ENCODE measurements at places on chromosomes 13 and 19. TPM values are rescaled to one million over a fixed set of nuclear protein-coding genes. Genes with fewer than 3 reads are reported as not detected.
A peak's percentile ranks its signal among the peaks of the same experiment; 100 is the strongest.

DNA sequence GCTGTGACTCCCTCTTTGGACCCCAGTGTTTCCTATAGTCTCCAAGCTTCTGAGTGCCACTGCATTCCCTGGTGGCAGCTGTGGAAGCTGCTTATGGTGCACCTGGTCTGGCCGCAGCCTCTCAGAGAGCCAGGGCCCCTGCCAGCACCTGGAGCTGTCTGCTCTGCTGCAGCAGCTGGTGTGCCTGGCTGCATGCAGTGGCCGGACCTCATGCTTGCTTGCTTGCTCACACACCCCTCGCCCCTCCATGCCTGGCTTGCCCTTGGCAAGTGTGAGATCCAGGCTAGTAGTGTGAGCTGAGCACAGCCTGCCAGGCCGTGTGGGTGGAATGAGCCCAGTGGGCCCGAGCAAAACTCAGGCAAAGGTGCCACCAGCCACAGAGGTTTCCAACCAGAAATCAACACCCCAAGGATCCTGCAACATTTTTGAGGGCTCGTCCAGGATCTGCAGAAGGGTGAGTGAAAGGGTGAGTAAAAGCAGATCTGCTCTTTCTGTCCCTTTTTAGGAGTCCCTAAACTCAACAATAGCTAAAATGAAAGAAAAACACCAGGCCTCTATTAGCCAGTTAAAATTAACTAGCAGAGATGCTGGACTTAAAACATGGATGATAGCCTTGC is 7.6 kb upstream of the MLLT1 start:
- DNase-seq, result no peak

GRCh38 chr19:4130744-4131438 is 7.0 kb upstream of the MAP2K2 start:
- DNase-seq, result no peak

GRCh38 chr19:44725251-44725650 is 23.3 kb upstream of the BCL3 start:
- no peak for DNase-seq

DNA sequence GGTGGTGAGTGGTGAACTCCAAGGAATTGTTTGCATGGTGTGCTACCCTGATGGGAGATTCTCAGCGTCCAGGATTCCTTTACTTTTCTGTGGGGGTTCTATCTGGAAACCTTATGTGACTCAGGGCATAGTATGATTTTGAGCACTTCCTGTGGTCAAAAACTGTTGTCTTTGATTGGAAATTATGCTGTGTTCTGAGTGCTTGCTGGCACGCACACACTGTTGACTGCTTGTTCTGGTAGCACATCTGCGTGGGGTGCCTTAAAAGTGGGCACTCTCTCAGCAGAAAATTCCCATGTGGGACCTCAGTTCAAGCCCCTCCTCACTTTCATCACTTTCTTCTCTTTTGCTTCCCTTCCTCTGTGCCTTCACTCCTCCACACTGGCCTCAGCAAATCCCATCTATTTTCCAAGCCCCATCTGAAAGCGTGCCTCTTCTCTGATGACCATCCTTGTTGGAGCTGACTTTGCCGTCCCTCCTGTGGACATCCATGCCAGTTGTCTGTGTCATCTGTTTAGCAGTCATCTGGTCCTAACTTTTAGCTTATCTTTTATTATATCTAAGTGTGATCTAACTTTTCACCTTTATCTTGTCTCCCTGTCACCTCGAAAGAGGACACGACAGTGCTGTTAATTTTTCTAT is 56.4 kb upstream of the NPAS1 start:
- DNase-seq, result no peak

DNA sequence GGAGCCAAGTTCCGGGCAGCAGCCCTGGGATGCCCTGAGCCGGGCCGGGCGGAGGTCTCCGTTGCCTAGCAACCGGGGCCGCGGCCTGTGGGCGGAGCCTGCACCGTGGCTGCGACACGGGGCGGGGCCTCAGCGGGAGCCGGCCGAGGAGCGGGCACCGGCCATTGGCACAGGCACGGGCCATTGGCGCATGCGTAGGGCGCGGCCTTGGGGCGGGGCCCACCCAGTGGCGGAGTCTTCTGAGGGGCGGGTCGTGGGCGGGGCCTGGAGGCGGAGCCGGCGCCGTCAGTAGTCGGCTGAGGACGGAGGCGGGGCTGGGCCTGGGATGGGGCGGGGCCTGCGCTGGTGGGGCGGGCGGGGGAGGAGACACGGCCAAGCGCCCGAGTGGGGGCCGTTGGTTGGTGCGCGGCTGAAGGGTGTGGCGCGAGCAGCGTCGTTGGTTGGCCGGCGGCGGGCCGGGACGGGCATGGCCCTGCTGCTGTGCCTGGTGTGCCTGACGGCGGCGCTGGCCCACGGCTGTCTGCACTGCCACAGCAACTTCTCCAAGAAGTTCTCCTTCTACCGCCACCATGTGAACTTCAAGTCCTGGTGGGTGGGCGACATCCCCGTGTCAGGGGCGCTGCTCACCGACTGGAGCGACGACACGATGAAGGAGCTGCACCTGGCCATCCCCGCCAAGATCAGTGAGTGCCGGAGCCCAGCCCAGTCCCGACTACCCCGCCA is at the start of gene IZUMO4:
IZUMO4 (plus strand) TSS at position 436 of the 723 bp plus-strand sequence; CDS start at position 467, 31 bp downstream.
- peak; percentile 99 for DNase-seq

DNA sequence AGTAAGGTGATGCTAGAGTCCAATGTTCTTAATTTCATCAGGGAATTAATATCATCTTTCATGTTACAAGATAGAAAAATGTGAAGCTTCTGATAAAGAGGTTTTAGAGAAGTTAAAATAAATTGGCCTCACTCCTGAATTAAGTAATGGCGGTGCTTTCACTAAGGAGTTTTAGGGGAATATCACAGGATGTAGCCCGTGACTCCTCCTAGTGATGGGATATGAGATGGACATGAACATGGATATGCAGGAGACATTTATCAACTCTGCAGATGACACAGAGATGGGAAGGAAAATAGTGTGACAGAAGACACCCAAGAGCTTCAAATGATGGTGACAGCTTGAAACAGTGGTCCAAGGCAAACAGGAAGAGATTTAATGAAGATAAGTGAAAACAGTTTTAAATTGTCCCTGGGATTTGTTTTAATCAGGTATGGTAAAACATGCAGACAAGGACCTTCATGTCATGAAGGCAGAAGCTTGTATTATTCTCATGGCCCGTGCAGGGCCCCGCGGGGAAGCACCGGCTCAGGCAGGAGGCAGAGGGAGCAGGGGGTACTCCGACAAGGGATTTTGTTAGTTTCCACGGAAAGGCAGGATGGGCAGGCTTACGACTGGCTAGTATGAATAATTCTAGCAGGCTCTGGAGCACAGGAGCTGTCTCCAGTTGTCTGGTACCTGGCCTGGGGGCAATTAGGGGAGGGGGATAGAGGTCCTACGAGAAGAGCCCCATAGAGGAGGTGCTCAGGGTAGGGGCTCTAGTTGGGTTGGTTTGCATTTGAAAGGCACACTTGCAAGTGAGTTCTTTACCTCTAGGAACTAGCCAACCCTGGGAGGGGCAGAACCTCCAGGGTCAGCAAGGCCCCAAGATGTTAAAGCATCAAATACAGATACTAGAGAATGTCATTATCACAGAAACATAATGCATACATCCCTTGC is 38.7 kb upstream of the FARP1 start:
- DNase-seq, result no peak

The MADCAM1 gene
- 0.27 TPM for total RNA-seq

The HCN2 gene
- total RNA-seq, result 1.1 TPM

The TNFRSF19 gene
- total RNA-seq, result not detected
